ENCODE measurements at places on chromosomes 6 and 20.

GRCh38 chr6:144528743-144529425 lies 243.7 kb downstream of the UTRN start:
- DNase-seq, result no peak

GRCh38 chr6:29553268-29554057 lies 6.1 kb downstream of the UBD start:
- DNase-seq, result no peak

GRCh38 chr20:4136078-4136966 lies 121.0 kb upstream of the RNF24 start:
- no peak for DNase-seq

DNA sequence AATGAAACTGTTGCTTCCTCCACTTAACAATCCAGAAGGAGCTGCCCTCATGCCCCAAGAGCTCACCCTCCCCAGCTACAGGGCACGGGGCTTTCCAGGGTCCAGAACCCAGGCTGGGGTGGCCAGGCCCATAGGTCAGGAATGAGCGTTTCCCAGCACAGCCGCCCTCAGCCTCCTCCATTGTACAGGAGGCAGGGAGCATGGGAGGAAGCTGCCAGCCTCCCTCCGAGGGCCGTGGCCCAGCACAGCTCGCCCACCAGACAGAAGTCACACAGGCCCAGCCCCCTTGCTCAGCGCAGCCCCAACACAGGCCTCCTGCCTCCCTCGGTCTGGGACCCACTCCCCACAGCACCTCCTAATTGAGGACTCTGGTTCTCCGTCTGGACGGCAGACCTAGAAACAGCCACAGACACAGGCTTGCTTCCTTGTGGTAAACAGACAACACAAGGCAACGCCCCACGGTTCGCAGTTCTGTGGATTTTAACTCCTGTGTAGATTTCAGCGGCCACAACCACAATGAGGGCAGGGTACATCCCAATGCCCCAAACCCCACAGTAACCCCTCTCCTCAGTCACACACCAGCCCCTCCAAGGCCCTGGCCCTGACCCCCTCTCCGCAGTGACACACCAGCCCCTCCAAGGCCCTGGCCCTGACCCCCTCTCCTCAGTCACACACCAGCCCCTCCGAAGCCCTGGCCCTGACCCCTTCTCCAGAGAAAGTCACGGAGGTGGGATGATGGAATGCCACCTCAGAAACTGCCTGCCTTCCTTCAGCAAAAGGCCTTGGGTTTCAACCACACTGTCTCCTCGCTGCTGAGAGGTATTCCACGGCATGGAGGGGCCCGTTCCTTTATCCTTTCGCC lies 173.5 kb downstream of the DLL1 start:
- no peak for DNase-seq

GRCh38 chr6:42390228-42390934 lies 61.3 kb downstream of the TRERF1 start:
- peak; percentile 61 for DNase-seq

DNA sequence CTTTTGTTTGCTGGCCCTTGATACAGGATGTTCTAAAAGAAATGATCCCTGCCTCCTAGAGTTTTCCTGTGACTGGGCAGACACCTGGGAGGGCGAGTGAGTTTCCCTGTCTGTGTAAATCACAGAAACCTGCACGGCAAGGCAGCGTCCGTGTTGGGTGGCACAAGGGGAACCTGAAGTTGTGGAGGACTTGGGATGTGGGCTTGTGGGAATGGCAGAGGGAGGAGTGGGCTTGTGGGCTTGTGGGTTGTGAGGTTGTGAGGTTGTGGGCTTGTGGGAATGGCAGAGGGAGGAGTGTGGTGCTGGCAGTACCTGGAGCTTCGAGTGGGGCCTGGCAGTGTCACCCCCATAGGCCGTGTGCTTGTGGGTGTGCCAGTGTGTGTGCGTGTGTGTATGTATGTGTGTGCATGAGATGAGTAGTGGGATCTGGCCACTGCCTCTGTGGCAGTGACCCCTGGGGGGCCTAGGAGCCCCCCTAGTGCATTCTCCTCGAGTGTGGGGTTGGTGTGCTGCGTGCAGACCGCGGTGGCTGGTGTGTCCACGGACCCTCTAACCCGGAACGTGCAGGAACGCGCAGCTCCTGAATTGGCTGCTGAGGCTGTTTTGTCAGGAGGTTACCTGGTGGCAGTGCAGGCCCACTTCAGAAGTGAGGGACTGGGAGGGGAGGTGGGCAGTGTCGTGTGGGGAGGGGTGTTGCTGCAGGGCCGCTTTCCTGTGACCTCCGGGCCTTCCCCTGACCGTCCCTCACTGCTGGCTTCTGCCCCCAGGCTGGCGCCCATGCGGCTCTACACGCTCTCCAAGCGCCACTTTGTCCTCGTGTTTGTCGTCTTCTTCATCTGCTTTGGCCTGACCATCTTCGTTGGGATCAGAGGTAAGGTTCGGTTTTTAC lies 13.0 kb downstream of the TMEM181 start:
- no peak for DNase-seq

DNA sequence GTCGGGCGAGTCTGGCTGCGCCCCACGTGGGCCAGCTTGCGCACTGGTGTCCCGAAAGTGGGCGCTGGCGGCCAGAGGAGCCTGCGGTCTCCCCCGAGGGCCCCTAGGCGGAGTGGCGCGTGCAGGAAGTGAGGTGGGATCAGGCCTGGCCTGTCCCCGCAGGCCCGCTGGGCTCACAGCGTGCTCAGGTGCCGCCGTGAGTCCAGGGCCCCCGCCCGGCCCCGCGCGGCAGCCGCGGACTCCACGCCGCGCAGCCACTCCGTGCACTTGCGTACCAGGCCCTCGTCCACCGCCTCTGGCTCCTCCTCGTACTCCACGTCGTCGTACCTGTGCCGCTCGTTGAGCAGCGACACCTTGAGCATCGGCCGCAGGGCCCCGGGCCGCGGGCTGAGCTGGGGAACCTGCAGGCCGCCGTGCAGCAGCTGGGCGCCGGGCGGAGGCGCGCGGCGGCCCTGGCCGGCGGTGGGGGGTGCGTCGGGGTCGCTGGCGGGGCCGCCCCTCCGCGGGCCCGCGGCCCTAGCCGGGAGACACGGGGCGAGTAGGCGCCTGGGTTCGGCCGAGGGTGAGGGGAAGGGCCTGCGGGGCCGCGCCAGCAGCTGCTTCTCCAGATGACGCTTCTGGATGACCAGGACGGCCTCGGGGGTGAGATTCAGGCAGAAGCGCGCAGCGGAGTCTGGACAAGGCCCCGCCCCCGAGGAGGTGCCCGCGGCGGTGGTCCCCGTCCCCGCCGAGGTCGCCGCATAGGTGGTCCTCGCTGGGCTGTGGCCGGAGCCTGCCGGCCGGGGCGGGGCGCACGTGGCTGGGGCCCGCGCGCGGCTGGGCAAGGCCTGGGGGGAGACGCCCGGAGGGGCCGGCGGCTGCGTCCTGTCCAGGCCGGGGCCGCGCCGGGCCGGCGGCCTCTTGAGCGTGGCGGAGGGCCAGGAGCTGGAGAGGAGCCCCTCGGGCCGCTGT lies 835 bp downstream of the PRR18 start:
- no peak for DNase-seq

DNA sequence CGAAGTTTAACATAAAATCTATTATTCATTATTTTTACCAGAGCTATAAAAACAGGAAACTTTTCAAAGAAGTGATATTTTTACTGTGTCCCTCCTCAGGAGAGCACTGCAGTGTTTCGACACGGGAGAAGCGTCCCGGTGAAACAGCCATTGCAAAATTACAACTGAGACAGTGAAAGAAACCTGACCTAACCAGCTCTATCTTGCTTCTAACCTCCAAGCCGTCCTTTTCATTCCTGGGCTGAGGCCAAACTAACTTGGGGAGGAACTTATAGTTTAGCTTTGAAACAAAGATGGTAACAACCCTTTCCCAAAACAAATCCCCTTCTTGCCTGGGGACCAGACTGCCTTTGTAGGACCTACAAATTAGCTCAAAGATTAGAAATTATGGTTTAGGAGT lies 79.2 kb downstream of the WDR27 start:
- no peak for DNase-seq

DNA sequence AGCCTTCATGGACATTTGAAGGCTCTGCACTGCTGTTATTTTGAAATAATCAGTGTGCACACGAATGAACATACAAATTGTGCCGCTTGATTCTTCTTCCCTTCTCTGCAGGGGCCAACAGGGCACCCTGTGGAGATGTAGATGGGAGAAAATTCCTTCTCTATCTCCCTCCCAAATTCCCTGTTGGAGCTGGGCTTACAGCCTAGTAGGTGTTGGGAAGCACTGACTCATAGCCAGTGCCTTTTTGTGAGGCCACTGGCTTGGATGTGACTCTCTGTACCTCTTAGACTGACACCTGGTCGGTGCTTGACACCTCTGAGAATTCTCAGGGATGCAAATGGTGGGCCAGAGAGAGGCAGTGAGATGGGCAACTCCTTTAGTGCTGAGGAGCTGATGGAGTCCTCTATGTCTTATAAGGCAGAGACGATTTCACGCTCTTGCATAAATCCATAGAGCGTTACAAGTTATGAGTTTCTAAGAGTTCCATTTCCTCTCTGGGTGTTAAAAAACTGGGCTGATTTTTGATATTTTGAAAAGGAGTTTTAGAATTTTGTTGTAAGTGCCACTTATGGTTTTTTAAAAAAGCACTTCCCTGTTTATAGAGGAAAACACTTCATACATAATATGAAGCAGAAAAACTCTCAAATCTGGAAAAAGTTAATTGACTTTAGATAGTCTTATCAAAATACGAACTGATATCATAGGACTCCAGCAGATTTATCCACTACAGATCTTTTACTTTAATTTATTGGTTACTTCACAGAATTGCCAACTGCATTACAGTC lies 89.8 kb upstream of the MAP3K7 start:
- DNase-seq, result no peak

- no peak for DNase-seq
Measured at GRCh38 chr6:33698494-33698893, 13.0 kb downstream of the UQCC2 start.

DNA sequence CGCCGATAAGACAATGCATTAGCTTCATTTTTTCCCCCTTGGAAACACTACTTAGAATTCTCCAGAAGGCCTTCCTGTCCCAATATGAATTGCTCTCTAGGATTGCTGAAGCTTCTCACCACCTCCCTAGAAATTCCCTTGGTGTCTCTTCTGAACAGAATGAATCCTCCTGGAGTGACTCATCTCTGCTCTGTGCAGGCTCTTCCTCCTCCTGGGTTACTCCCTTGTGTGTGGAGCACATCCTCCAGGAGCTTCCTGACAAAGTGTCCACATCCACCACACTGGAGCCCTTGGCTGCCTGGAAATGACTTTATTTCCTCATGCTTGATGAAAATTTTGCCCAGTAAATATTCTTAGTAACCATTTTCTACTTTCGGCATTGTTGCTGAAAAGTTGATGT lies 54.4 kb downstream of the DTNBP1 start:
- no peak for DNase-seq

DNA sequence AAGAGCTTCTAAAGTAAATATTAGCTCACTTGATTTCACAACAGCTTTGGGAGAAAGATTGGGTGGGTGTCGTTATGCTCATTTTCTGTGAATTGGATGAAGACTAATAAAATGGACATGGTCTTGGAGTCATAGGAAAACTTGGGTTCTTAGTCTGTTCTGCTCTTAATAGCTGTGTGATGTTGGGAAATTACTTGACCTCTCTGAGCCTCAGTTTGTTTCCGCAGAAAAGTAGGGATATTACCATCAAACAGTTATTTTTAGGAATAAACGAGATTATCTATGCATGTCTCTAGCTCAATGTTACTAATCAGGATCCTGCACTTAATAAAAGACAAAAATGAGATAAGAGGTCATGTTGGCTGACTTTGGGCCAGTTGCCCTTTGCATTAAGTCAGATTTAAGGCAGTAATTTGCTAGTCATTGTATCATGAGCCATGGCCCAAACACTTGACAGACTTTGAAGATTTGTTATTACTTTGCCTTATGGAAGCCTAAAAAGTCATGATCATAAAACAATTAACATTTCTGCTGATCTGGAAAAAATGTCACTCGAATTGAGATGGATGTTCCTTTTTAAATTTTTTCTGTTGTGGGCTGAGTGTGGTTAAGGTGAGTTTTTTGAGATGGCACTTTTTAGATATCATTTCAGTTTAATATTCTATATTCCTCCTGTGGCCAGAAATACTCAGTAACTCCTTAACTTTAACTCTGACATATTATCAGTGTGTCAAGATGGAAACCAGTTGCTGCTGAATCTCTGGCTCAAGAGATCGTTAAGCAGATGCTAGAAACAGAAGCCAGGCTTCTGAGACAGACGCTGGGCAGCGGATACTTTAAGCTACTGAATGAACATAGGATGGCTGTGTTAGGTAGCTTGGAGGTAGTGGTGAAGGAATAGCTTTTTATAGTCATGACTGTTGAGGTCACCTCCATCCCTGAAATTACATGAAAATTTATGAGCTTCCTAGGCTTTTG lies 291.6 kb downstream of the PHF3 start:
- DNase-seq, result no peak

- peak; percentile 76 for DNase-seq
Measured at GRCh38 chr20:57698116-57698866, 11.5 kb downstream of the PMEPA1 start.

DNA sequence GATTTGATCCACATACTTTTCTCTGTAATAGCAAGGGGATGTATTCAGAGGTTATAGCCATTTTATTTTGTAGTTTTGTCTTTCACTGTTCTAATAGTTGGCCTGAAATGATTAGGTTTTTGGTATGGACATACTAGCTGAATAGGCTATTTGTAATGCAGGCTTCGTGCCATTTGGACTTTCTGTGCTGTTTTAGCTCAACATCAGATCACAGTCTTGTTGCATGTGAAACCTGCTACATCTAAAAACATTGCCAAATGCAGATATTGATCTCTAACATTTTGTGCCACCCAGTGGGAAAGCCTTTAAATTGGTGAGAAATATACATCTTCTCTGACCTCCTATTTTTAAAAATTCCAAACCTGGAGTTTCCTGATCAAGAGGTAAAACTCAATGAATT lies 157.5 kb upstream of the SCGN start:
- no peak for DNase-seq

- DNase-seq, result no peak
Measured at GRCh38 chr6:42045538-42046460, 4.5 kb upstream of the TAF8 start.

DNA sequence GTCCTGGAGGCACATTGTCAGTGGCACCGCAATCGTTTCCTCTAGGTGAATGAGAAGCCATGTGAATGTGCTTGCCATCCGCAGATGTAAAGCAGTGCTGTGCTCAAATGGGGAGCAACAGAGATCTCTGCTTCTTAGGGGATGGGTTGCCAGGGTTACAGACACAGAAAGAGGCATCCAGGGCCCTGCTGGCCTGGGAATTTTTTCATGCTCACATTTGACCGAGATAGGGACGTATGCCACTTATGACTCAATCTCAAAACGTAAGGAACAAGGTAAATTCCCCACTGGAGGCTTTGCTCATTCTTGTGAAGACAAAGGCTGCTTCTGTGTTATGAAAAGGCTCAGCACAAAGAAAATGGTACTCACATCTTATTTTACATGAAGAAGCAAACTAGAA lies 11.0 kb downstream of the C6orf118 start:
- DNase-seq, result no peak

GRCh38 chr6:134689641-134690040 lies 260.3 kb downstream of the ALDH8A1 start:
- DNase-seq, result no peak

All from stimulated activated CD4-positive, alpha-beta T cell treated with anti-CD3 and anti-CD28 coated beads, Interleukin-15, amount 100 ng/mL, for 48 hours (primary cell).